ENCODE measurements at places on chromosomes 2 and 18.

DNA sequence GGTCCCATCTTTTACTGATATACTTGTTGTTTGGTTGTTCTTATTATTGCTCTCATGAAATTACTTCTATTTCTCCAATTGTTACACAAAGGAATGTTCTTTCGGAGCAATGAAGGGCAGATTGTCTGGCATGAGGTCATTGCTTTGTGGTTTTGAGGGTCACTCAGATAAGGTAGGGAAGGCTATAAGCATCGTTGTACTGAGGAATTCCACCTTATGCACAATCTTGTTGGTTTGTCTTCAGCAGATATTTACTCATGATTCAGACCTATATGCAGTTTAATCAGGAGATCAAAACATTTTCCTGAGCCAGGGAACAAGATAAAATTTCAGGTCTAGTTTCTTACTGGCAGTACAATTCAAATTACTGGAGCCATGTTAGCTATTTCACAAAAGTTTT is 163.0 kb upstream of the SPHKAP start:
- no peak for DNase-seq

DNA sequence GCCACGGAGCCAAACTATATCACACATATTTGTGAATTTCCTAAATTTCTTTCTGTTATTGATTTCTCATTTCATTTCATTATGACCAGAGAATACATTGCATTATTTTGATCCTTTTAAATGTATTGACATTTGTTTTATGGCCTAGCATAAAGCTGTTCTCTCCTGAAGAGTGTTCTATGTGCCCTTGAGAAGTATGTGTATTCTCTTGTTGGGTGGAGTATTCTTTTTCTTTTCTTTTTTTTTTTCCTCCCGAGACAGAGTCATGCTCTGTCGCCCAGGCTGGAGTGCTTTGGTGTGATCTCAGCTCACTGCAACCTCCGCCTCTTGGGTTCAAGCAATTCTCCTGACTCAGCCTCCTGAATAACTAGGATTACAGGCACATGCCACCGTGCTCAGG is 5.2 kb downstream of the HAUS1 start:
- DNase-seq = no peak

- DNase-seq = no peak
Measured at GRCh38 chr2:123513351-123513750, 511.7 kb upstream of the CNTNAP5 start.

- DNase-seq = no peak
Measured at GRCh38 chr2:59986511-59986910, 566.9 kb downstream of the BCL11A start.

- no peak for DNase-seq
Measured at GRCh38 chr2:38384338-38384737, 7.3 kb upstream of the ATL2 start.

DNA sequence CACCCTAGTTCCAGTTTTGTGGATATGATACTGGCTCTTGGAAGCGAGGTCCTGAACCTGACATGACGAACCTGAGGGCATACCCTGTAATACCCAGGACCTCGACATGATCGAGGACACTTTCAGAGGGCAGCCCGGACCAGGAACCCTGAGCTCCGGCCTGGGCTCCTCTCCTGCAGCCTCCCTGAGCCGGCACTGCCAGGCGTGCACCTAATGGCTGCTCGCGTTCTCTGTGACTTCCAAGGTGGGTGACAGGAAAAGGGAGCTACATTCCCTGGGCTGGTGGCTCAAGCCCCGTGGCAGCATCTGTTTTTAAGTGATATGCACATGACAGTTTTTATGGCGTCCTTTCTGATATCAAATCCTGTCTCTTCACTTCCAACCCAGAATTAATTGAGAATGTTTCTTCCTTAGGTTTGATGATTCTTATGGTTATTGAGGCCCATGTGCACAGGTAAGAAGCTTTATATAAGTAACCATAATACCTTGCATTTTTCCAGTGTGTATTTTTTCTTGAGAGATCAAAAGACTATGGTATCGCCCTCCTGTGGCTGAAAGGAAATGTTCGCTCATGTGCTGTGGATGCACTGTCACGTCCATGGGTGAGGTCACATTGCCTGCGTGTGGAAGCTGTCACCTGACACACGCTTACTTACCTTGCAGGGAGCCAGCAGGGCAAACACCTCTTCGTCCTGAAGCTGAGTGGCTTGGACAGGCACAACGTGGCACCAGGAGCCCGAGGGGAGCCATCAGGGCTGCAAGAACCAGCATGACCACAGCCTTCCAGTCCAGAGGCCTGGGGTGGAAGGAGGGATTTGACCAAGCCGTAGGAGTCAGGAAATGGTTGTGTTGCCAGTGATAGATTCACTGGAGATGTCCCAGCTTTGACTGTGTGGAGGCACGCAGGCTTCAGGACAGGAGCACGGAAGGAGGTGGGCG is 367.4 kb upstream of the MYT1L start:
- DNase-seq = no peak

DNA sequence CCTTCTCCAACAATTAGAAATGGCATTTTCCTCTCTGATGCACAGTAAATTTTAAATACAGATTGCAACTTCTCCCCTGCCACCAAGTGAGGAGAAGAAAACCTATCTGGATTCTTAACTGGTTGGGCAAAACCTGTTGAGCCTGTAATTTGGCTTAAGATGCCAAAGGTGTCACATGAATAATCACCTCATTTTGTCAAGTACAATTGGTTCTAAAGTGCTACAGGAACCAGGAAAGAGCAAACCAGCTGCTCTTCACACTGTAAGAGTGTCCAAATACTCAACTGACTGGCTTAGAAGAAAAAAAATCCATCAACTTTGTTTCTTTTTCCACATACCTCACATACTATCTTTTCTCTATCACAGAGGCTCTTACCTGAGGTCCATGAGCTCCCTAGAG is 35.4 kb downstream of the NPC1 start:
- DNase-seq = no peak

GRCh38 chr2:164073101-164074074 is 337.6 kb upstream of the FIGN start:
- no peak for DNase-seq

GRCh38 chr2:33204945-33205344 is 258.2 kb downstream of the LTBP1 start:
- DNase-seq = no peak

GRCh38 chr18:76195601-76196000 is 299.4 kb downstream of the ZNF516 start:
- DNase-seq = no peak

Data from activated CD4-positive, alpha-beta T cell treated with anti-CD3 and anti-CD28 coated beads, Interleukin-2, amount 50 U/mL, for 1 hour (primary cell).